SHP77 (cell line): ENCODE measurements at places on chromosomes 11 and 22.

DNA sequence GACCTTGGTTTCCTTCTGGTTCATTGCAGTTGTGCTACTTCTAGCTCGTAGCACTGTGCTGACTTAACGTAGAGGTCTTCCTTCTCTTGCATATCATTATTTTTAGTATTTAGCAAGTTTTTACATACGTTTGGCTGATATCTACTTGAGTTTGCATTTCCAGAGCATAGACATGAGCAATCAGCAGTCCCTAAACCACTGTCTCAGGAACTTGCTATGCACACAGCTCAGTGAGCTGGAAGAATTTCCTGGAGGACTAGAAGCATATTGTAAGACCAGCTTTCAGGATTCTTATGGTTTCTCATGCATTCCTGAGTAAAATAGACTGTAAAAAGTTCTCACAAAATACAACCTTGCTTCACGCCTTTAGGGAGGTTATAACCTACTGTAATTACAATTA, 226.7 kb upstream of the PDGFD start:
- no peak for DNase-seq

DNA sequence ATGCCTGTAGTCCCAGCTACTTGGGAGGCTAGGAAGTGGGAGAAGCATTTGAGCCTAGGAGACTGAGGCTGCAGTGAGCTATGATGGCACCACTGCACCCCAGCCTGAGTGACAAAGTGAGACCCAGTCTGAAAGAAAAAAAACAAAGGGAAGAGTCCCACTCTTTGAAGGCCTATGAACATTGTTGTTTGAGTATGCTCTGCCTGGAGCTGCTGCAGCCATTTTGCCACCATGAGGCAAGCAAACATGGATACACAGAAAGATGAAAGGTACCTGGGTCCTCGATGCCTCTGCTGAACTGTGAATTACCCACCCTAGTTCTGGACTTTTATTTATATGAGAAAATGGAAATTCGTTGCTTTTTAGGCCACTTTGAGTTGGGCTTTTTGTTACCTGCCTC, 19.7 kb upstream of the TSPAN18 start:
- DNase-seq: no peak

DNA sequence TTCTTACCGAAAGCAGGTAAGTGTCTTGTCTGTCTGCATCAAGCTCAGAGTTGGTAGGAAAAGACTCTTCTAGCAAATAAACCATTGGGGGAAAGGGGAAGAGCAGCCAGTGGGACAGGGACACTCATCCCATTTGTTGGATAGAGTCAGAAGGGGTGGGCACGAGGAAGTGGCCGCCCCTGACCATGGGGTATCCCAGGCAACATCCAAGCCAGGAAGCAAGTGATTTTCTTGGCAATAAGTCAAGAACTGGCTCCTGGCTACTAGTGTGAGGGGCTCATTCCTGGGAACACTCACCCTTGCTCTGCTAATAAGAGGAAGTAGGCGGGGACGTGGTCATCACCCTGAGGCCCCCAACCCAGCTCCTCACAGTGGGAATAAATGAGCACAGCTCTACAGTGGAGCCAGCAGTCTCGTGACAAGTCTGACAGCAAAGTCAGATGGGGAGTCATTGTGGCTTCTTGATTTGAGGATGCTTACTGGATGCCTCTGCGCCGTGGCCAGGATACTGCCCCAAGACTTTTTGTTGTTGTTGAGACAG, 6.7 kb downstream of the SLC25A18 start:
- no peak for DNase-seq

DNA sequence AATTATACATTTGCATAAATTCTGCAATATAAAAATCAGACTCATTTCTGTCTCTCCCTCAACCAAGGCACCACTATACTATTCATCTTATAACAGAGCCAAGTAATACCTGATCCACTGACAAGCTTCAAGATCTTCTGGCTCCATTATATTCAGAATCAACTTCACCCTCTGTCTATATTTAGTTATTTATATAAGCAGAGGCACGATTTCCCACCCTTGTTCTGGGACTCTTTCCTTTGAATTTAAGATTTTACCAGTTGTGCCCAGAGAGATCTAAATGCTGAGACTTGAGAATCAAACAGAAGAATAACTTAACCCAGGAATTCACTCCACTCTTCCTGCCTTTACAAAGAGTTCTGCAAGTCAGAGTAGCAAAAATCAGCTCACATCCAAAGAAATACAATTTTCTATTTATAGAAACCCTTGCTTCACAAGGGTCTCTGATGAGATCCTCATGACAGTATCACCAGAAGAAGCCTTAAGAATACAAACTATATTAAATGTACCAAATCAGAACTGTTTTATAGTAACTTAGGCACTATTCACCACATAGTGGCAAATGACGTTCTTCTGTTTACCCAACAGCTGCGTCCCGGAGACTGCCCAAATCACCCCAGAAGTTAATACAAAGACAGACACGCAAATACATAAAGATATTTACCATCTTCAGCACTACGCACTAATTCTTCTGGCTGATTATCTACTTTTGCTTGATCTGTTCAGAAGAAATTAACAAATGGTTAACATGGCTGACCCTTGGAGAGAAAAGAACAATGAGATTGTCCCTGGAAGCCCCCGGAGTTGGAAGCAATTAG, 32.3 kb upstream of the CCDC89 start:
- no peak for DNase-seq

GRCh38 chr22:39785232-39785631, 108.3 kb downstream of the ENTHD1 start:
- no peak for DNase-seq

- no peak for DNase-seq
Observed at GRCh38 chr11:47918882-47919495, 61.4 kb upstream of the PTPRJ start.

DNA sequence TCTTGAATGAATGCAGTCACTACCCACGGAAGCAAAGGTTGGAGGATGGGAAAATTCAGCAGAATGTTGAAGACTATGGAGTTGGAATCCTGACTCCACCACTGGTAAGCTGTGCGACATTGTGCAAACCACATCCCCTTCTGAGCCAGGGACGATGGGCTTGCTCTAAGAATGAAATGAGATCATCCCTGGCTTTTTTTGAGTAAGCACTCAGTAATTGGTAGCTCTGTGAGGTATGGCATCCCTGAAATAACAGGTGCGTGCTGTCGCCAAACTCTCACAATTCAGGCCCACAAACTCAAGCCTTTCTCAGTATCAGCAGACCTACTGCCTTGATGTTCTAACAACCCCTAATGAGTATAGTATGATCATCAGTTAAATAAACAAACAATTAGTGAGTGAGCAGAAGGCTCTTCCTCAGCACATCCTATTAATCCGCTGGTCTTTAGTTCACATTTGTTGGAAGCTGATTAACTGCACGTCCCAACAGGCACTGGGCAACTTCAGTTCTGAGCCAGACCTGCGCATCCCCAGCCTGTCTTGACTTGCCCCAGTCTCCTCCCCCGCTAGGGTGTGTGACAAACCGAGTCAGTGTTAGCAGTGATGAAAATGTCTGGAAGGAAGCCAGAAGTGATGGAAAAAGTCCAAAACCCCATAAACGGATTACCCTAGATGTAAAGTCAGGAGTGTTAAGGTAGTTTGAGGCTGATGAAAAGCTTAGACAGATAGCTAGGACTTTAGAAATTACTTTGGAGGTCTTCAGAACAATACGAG, 235.5 kb downstream of the GRIK4 start:
- peak; percentile 68 for DNase-seq

DNA sequence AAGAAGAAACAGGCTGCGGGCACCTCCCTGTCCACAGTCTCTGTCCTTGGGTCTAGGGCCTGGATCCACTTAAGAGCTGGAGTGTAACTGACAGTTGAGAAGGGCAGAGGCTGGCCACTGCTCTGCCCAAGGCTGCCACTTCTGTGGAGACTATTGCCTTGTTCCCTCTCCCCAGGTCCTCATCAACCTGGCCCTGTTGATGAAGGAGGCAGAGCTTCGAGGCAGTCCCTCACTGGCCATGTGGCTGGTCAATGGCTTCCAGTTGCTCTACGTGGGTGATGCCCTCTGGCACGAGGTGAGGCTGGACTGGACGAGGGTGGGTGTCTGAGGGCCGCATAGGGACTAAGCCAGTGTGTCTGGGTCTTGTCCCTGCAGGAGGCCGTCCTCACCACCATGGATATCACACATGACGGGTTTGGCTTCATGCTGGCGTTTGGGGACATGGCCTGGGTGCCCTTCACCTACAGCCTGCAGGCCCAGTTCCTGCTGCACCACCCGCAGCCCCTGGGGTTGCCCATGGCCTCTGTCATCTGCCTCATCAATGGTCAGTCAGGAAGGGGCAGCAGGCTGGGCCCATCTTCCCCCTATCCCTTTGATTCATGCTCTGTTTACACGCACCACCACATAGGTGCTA, 2.8 kb downstream of the ZNHIT2 start:
- DNase-seq: no peak

- no peak for DNase-seq
Observed at GRCh38 chr22:47835726-47836125, 1073.3 kb downstream of the TBC1D22A start.

GRCh38 chr22:35601743-35602615, 15.2 kb downstream of the MB start:
- no peak for DNase-seq

DNA sequence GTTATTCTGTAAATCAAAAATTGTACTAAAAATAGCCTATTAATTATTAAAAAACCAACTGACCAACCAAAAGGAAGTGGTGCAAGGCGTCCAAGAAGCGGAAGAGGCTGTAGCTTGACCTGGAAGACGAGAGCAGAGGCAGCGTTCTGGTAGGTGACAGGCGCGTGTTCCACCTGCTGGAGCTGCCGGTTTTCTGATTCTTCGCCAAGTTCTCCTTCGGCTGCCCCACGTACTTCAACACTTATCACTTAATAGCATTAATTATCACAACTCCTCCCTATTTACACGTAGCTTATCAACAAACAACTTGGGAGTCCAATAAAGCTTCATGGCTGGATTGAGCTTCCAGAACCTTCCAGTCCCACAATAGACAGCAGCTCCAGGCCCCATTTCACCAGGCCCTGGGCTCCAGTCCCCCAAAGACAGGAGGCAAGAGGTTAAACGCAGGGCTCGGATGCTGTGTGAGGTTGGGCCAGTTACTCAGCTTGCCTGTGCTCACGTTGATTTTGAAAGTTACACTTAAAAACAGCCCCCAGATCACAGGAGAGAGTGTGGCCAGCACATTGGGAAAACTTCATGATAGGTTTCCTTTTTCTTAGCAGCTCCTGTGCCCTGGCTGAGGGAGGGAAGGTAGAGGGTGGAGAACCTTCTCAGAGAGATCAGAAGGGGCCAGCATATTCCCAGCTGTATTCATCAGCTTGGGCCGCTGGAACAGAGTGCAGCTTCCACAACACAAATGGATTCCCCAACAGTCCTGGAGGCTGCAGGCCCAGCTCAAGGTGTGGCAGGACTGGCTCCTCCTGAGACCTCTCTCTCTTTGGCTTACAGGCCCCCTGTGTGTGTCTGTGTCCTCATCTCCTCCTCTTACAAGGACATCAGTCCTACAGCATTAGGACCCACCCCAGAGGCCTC, 54.2 kb upstream of the FGF3 start:
- no peak for DNase-seq

DNA sequence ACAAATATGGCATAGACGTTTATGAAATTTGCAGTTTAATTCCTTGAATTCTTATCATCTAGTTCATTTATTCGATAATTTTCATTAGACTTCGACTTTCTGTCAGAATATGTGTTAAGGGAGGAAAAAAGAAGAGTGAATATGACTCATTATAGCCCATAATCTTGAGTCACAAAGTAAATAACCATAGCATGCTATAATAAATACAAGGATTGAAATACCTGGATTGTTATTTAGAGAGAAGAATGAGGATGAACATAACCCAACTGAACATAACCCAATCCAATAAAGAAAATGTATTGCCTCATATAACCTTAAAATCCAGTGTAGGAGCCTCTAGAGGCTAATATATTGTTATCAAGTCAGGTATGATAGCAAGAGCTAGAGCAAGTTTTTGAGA, 1858.3 kb upstream of the RAG2 start:
- DNase-seq: no peak

DNA sequence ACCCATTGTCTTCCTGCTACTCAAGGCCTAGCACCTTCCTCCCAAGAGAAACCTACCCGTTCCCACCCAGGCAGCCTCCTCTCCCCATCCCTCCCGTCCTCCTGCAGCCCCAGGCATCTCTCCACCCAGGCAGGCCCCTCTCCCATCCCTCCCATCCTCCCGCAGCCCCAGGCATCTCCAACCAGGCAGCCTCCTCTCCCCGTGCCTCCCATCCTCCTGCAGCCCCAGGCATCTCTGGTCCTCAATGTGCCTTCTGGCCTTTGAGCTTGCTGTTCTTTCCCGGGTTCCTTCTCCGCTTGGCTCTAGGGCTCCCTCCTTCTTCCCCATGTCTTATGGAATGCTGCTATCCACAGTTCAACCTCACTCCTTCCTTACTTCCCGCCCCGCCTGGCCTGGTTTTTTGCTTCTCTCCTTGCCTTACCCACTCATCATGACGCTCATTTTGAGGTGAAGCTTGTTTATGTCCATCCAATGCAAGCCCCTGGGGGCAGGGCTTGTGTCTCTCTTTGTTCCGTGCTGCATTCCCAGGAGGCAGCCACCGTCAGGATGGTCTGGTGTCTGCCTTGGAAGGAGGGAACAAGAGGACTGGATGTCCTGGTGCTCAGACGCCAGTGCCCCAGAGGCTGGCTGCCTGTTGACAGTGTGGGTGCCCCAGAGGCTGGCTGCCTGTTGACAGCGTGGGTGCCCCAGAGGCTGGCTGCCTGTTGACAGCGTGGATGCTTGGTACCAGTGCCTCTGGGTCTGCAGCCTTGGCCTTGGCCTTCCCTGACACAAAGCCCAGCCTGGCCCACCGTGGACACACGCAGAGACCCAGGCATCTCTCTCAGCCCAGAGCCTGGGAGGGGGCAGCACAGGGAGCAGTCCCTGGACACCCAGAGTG, 815.7 kb downstream of the BRD1 start:
- DNase-seq: no peak

- no peak for DNase-seq
Observed at GRCh38 chr11:93945596-93945995, 75.6 kb upstream of the HEPHL1 start.

DNA sequence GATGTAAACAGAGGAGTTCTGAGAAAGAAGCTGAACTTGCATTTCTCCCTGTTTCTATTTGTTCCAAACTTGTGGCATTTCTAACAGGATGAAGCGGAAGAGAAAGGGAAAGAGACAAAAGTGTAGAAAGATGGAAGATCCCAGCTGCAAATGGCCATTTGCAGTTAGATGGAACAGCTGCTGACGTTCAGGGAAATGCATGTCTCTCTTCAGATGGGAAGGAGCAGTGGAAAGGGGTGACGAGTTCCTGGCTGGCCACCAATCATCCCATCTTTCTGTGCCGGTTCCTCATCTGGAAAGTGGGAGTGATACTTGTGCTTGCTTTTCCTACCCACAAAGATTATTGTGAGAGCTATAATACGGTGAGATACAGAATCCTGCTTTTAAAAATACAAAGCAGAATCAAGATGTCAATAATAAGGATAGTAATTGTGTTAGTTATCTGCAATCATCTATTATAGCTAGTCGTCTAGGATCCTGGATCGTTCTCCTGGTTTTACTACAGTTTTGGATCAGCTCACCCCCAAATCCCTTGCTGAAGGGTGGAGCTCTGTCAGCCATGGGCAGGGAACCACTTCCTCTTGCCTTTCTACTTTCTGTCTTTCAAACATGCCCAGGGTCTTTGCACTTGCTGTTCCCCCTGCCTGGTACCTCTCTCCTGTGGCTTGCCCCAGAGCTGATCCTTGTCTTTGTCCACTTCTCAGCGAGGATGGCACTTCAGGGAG, 1.2 kb upstream of the TIMP3 start:
- no peak for DNase-seq
